ENCODE measurements at places on chromosomes 6 and 20.

GRCh38 chr20:33814238-33814712, 3.1 kb downstream of the CHMP4B start:
- DNase-seq: no peak

DNA sequence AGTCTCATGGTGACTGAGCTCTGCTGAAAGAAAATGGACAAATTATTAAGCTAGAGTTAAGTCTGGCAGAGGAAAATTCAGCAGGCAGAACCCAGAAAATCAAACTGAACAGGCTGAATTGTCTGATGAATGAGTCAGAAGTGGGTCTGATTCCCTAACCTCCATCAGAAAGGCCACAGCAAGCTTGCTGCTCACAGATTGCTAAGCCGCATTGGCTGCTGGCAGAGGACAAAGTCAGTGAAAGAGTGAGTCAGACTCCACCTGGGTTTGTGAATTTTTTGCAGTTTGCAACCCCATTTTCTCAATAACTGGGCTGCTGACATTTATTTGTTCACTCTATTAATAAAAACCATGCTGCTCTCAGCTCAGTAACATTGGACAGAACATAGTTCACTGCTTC, 191.3 kb downstream of the EPM2A start:
- peak; percentile 93 for DNase-seq

GRCh38 chr20:35284992-35285805, 627 bp upstream of the EIF6 start:
- DNase-seq: no peak

DNA sequence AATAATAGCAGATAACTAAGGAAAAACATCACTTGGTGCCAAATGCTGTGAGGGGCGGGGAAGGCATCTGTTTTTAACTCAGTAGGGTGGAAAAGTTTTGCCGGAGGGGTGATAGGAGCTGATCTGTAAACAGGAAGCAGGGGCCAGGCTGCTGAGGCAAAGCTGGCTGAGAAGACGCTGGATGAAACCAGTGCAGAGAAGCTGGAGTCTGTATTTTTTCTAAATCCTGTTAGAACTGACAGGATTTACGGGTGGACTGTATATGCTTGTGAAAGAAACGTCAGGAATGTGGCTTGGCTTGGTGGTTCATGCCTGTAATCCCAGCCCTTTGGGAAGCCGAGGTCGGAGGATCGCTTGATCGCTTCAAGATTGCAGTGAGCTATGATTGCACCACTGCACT, 5.6 kb downstream of the PCMTD2 start:
- DNase-seq: peak; percentile 56

GRCh38 chr6:1296542-1296941, 15.4 kb upstream of the FOXQ1 start:
- DNase-seq: no peak
